ENCODE measurements at places on chromosomes 16 and 17.

- no peak for DNase-seq
These were observed 30.9 kb upstream of the FOXF1 start for GRCh38 chr16:86479419-86479818.

- peak; percentile 38 for DNase-seq
These were observed 269.4 kb downstream of the BCAS3 start for GRCh38 chr17:60947100-60947499.

DNA sequence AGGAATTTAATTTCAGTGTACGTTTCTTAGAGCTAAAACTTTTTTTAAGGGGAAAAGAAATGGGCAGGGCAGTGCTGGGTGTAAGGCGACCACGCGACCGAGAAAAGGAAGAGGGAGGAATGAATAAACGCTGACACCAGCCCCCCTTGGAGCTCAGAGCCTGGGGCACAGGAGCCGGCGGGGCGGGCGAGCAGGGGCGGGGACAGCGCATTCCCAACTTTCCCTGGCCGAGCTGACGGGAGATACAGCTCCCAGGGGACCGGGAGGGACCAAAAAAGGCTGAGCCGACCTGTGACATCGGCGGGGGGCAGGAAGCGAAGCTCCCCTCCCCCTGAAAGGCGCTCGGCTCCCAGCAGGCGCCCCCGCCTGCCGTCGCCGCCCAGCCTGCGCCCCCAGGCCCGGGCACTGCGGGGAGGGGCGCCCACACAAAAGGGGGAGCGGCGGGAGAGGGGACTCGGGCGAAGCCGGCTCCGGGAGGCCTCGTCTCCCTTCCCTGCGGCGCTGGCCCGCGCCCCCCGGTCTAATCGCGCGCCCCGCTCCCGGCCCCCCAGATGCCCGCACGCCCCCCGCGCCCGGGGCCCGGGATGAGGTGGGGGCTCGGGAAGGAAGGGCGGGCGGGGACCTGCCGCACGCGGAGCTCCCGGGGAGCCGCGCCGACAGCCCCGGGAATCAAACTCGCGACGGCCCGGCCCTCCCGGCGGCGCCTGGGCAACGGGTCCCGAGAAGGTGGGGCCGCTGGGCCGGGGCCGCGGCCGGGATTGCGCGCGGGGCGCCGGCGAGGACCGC lies 622 bp downstream of the CUEDC1 start:
- peak; percentile 55 for DNase-seq

DNA sequence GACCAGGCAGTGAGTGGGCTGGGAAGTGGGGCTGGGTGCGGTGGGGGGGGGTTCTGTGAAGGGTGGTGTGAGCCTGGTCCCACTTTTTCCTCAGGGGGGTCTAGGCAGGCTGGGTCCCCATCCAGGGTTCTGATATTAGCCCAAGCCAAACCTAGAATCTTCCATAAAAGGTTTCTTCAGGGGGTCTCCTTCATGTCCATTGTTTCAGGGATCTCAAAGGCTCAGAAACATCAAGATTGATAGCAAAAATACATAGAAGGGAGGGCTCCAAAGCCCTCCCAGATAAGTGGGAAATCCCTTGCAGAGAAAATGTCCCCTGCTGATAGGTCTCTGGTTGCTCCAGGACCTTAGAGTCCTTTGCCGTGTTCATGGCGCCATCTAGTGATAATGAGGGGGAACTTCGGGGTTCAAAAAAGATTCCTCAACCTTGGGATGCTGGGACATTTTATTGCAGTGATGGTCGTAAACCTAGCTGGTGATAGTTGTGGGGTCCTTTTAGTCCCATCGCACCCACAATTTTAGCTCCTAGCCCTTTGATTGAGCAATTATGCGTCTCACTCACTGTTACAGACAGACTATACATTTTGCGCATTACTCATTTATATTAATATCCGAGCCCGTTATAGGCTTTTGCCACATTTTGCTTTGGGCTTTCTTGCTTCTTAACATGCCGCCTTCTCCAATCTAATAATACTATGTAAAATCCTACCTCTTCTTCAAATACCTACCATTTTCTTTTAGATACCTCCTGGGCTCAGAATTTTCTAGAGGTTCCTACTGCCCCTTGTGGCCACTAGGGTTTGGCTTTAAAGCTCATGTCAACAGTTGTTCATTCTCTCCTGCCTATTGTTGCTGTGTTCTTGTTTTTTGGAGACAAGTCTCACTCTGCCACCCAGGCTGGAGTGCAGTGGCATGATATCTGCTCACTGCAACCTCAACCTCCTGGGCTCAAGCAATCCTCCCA lies 35.1 kb downstream of the IGF2BP1 start:
- peak; percentile 85 for DNase-seq

- peak; percentile 40 for DNase-seq
These were observed 479.9 kb upstream of the CDH11 start for GRCh38 chr16:65601781-65602180.

DNA sequence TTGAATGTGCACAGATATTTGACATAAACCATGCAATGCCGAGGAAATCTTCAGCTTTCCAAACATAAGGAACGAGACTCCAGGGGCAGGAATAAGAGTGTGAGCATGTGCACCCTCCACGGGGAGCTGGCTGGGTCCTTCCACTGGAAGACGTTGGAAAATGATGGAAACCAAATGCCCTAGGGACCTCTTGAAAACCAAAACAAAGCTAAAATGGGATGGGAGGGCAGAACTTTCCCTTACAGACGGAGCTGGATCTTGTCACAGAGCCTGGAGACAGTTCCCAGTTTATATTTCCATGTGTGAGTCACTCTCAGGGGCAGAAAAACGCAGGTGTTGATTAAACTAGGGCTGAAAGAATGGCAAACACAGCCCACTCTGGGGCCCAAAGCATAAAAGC lies 34.4 kb upstream of the DNAH17 start:
- DNase-seq, result no peak

- no peak for DNase-seq
These were observed 16.5 kb downstream of the BCO1 start for GRCh38 chr16:81254922-81255526.

GRCh38 chr17:55421179-55421934 lies at the start of gene MMD:
MMD (minus strand) TSS chr17:55421835; CDS start chr17:55421695, 140 bp downstream.
- DNase-seq, result no peak

DNA sequence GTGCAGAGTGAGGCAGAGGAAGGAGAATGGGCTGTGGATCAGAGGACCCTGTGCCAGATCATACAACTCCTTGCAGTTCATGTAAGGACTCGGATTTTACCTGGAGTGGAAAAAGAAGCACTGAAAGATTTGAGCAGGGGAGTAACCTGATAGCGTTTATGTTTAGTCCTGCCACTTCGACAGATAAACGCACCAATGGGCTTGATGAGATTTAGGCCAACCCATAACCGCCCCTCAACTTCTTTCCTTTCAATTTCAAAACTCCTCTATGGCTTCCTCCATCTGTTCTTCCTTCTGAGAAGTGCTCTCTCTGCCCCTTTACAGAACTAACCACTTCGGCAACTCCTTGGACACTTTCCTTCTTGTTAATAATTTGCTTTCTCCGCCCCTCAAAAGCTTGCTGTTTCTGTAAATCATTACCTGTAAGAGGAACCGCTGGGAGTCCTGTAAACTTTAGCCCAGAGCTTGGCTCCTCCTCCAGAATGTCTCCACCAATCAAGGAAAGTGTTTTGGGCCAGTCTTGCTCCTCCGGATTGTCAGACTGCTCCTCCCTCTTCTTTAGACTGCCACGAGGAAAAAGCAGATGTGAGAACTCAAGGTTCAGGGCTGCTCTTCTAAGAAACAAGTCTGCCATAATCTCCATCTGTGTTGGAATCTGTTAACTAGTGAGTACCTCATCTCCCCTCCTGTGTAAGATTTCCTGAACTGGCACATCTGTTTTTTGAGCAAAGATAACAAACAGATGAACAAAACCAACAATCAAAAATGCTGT lies at the start of gene ACSM3:
Gene ACSM3 (plus strand): TSS at position 554 of the 772 bp plus-strand sequence. CDS start 6,021 bp downstream, outside the sequence.
- DNase-seq, result peak; percentile 76

DNA sequence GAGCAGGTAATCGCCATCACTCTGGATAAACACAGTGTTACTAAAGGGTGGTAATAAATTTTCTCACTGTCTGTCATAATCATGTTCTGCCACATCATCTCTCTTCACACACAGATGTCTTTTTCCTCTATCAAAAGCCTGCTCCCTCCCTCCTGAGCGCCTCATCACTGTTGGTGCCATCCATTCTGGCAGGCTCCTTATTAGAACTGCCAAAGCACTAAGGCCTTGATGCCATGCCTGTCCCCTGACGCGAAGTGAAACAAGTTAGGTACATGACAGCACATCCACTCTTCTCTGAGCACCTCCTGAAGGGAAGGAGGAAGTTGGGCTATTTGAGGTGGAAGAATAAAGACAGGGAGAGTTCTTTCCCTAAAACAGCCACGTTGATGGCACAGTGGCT lies 38.2 kb upstream of the AXIN2 start:
- DNase-seq, result no peak

DNA sequence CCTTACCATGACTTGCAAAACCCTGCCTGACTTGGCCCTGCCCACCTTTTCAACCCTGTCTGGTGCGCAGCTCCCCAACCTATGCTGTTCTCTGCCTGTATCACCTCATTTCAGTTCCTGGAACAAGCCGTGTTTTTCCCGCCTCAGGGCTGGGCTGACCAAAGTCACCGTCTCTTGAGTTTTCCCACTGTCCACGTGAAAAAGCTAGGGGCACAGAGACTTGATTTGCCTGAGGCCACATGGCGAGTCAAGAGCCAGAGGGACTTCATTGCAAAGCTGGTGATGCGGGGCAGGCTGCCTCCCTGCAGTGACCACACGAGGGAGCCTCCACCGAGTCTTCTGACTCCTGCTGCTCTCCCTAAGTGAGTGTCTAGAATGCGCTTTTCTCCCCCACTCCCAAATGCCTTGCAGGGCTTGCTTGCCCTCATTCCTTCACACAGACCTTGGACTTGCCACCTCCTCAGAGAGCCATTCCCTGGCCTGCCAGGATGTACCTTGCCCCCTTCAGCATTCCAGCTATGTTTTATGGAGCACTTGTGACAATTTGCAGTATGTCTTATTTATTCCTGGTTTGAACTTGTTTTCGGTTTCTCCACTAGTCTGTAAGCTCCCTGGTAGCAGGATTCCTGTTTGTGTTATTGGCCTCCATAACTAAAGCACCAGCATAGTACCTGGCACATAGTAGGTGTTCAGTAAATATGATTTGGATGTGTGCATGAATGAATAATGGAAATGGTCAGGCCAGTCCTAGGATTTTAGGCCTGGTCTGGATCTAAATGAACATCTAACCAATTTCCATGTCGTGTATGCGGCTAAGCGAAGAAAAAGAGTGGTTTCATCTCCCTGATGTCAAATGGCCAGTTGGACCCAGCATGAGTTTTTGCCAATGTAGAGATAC lies 252.3 kb downstream of the SNX29 start:
- DNase-seq, result peak; percentile 62

DNA sequence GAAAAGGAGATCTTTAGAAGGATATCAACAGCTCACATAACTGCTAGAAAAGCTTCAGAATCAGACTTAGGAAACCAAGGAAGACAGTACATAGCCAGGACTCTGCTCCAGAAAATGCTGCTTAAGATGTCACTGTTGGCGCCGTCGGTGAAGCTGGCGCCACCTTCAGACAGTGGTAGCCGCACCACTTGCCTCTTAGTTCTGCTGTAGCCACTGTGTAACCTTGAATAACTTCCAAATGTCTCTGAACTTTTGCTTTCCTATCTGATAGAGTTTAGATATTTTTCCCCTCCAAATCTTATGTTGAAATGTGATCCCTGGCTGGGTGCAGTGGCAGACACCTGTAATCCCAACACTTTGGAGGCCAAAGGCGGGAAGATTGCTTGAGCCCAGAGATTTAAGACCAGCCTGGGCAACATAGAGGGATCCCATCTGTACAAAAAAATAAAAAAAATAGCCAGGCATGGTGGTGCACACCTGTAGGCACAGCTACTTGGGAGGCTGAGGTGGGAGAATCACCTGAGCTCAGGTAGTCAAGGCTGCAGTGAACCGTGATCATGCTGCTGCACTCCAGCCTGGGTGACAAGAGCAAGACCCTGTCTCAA lies 6.3 kb upstream of the USP31 start:
- DNase-seq, result no peak

- no peak for DNase-seq
These were observed 5.8 kb downstream of the SECTM1 start for GRCh38 chr17:82327757-82328140.

DNA sequence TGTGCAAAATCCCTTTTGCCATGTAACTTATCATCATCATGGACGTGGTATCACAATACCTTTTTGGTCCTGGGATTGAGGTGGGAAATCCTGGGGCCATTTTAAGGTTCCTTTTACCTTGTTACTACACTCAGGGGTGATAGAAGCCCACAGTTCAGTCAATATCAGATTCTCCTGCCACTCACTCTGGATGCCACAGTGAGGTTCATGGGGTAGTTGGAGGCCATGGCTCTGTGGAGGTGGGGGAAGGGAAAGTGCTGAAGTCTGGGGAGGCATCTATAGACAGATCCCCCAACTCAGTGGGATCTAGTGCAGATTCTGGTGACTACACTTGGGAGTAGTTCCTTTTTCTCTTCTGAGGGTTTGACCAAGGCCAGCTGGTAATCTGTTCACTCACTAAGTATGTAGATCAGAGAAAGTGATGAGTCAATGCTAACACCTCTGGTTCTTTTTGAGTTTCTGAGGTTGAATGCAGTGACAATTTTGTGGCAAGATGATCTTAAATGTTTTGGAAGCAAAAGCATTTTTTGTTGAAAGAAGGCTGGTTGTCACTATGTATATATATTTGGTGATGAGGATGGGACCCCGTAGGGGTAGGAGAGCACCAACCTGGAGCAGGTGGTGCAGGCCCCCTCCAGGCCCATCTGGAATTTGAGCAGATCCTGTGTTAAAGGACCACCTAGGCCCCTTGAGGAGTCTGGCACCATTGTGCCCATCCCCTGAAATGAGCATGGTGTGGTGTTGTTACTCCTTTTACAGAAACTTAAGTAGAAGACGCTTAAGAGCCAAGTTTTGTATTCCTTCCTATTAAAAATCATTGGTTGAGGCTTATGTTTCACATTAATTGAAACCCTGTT lies 18.8 kb upstream of the IRF8 start:
- DNase-seq, result no peak

DNA sequence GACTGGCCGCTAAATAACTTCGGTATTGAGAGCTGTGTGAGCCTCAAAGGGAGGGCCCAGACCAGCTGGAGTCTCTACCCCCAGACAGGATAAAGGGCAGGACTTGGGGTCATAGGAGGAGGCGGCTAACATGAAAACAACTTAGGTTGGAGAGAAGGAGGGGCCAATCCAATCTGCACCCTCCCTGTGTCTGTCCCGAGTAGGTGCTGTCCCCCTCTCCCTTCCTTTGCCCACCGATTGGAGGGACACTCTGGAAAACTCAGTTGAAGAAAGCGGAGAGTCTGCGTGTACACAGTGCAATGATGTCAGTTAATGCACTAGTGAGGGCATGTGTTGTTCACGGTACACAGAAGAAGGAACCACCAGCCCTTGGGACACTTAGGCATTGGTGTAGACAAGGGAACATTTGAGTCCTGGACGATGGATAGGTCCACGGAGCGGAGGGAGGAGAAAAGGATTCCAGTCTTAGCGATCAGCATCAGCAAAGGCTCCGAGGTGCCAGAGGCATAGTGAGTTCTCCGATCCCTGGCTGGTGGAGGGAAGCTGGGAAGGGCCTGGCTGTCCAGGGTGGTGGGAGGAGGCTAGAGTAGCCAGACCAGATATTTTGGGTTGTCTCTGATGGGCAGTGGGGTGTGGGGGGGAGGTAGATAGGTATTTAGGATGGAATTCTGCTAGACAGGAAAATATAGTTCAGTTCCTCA lies 761 bp downstream of the NOL3 start:
- no peak for DNase-seq

- peak; percentile 22 for DNase-seq
These were observed 14.7 kb downstream of the RNF43 start for GRCh38 chr17:58402679-58403078.

- DNase-seq, result no peak
These were observed 175.3 kb downstream of the UTP18 start for GRCh38 chr17:51435641-51436091.

- no peak for DNase-seq
These were observed 250.8 kb downstream of the C16orf95 start for GRCh38 chr16:87066133-87067002.

All from astrocyte of the spinal cord (primary cell).